NCI-H1694 (cell line): ENCODE measurements at places on chromosomes 11 and 22.

DNA sequence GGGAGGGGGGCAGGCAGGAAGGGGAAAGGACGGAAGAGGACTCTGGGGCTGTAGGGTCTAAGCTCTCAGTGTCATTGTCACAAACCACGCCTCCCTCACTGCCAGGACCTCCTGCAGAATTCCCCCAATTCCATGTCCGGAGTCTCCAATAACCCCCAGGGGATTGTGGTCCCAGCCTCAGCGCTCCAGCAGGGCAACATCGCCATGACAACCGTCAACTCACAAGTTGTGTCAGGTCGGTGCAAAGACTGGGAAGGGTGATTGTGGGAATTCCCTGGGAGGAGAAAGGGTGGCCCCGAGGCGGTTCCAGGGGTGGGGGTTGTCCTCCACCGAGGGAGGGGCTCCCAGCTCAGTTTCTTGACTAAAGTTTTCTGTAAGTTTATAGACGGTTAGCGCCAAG is 86.0 kb downstream of the FEZ1 start:
- DNase-seq = no peak

DNA sequence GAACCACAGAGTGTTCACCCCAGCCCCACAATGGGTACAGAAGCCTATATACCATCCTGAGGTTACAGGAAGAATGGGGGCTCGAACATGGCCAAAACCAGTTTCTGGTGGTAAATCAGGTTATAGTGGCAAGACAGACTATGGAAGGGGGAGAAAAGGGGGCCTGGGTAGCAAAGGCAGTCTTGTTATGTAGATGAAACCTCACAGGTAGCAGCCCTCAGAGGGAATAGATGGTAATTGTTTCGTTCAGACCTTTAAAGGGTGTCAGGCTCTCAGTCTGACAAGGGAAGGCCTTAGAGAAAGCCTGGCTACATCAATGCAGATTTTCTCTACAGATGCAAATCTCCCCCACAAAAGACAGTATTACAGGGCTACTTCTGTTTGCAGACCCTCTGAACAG is 3.4 kb downstream of the CAPN1 start:
- no peak for DNase-seq

DNA sequence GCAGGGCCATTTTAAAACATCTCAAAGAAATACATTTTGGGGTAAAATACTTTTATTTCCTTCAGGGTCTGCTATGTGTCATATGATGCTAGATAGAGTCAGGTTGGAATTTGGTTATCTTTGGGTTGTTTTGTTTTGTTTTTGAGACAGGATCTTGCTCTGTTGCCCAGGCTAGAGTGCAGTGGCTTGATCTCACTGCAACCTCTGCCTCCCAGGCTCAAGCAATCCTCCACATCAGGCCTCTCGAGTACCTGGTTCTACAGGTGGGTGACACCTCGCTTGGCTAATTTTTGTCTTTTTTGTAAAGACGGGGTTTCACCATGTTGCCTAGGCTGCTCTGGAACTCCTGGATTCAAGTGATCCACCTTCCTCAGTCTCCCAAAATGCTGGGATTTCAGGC is 17.3 kb downstream of the DENND5A start:
- DNase-seq = no peak

DNA sequence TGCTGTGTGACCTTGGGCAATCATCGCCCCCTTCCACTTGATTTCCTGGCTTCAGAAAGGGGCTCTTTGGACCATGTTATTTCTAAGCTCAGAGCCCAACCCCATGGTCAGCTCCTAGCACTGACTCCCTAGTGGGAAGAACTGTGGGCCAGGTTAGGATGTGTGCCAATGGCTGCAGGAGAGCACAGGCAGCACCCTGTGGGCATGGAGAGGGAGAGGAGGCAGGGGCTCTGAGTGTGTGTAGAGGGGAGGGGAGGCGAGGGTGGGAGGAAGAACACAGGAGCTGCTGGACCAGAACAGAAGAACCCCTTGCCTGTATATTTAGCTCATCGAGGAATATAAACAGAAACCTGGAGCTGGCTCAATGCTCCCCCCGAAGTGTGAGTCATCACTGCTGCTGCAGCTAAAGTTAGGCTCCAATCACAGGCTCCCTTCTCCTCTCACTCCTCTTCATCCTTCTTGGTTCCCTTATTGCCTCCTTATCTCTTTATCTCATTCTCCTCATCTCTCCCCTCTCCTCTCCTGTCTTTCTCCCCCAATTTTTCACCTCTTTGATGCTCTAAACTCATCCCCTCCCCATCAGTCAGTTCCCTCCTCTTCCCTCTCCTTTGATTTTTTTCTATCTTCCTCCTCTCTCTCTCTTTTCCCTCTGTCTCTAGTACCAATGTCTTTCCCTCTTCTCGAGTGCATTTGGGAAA is 14.5 kb upstream of the RPS19BP1 start:
- DNase-seq = no peak

DNA sequence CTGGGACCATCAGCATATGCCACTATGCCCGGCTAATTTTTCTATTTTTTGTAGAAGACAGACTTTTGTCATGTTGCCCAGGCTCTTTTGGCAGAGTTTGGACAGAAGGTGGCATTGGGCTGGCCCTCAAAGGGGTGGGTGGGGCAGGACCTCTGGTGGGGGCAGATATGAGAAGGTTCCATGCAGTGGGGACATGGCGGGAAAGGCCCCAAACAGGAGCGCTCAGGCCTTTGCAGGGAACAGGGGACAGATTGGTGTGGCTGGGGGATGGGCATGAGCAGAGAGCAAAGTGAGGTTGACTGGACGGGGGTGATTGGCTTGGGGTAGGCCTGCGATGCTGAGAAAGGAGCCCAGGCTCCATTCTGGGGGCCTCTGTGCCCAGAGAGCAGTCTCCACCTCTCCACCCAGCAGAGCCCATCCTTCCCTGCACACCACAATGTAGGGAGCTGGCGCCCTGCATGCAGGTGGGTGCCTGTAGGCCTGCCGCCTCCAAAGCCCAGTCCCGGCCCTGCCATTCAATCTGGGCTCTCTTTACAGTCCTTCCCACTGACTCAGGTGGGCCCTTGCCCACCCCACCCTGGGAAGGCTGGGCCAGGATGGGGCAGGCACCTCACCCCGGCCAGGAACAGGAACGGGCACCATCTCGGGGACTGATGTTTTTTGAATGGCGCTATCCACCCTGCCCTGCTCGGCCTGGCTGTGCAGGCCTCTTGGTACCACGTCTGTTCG is 98.7 kb downstream of the MORC2 start:
- no peak for DNase-seq

GRCh38 chr22:20156042-20156389 is 5.2 kb upstream of the CCDC188 start:
- DNase-seq = no peak

DNA sequence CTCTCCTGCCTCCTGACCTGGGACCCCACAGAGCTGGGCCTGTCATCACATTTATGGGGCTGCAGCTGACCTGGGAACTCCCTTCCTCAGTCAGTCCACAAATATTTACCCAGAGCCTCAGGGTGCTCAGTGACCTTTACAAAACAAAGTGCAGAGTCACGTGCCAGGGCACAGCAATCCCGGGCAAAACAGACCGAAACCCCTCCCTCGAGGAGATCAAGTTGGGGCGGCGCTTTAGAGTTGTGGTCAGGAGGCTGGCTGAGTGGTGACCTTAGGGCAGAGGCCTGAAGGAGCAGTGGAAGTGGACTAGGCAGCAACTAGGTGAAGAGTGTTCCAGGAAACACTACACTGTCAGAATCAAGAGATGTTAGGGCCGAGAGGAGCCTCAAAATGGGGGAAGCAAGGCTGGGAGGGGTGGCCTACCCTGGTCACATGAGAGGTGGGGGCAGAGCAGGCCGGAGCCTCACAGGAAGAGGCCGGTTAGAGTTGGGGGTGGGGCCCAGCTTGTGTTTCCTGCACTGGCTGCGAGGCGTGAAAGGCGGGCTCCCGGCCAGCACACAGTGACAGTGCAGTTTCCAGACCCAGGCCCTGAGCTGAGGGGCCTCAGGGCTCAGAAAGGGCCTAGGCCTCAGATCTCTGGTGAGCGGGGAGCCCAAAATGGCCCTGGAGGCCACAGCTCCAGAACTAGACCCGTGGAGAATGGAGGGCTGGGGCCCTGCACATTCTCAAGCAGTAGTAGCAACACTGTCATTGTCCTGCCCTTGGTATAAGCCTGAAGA is 3.7 kb upstream of the NEAT1 start:
- DNase-seq = peak; percentile 87

DNA sequence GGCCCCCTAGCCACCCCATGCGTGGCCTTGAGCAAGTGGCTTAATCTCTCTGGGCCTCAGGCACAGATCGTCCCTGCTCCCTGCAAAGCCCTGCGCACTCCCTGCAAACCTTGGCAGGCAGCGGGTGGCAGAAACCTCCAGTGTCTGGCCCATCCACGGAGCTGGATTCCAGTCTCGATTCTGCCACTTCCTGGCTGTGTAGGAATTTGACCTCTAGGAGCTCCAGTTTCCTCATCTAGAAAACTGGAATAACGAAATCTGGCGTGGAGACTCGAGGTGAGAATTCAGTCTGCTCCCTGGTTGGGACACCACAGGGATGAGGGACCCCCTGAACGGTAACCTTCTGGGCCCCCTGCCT is 186.9 kb downstream of the MN1 start:
- DNase-seq = no peak

- no peak for DNase-seq
Measured at GRCh38 chr11:30789270-30789669, 203.1 kb upstream of the MPPED2 start.

DNA sequence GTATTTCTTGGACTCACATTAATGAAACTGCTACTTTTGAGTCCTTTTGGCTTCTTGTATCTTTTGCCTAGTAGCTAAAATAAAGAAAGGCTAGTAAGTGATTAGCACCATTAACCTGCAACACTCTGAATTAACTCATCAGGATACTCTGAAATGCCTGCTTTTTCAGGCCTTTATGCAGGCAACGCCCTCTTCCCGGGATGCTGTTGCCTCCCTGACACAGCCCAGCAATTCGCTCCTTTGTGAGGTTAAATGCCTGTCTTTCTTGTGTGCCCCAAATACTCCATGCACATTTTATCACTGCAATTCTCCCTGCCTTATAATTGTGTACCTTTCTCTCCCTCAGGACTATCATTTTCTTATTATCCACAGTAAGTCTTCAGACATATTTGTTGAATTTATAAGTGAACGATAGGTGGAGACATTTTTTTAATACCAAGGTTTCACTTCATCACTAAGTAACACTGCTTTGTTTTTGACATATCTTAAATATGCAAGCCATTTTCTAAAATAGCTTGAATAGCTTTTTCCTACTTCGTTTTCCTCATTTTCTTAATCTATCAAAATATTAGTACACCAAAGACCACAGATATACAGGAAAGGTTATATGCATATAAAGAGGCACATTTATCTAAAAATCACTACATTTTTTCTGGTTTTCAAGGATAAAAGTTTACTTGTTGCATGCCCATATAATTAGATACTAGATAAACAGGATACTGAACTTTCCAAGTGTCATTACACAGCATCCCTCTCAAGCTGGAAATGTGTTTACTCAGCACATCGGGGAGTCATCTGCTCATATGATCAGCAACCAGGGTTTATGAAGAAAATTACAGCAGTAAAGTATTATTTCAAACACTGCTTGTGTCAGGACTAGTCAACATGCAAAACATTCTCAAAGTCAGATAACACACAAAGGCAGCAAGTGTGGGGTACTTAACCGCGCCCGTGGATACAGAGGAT is 48.5 kb upstream of the DDI1 start:
- no peak for DNase-seq

DNA sequence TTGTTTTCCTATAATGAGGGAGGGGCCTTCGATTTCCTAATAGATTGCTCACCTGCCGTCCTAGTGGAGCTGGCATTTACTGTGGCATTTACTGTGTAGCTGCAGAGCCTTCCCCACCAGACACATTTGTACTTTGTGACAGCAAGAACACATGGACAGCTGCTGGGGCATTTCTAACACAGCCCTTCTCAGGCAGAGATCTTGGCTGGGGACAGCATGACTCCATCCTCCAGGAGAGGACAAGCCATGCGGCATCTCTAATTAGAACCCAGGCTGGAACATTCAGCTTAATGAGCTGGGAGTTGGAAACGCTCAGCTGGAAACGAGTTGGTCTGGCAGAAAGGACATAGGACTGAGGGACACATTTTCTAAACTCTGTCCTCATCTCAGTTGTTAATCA is 887.5 kb downstream of the NTM start:
- peak; percentile 14 for DNase-seq

DNA sequence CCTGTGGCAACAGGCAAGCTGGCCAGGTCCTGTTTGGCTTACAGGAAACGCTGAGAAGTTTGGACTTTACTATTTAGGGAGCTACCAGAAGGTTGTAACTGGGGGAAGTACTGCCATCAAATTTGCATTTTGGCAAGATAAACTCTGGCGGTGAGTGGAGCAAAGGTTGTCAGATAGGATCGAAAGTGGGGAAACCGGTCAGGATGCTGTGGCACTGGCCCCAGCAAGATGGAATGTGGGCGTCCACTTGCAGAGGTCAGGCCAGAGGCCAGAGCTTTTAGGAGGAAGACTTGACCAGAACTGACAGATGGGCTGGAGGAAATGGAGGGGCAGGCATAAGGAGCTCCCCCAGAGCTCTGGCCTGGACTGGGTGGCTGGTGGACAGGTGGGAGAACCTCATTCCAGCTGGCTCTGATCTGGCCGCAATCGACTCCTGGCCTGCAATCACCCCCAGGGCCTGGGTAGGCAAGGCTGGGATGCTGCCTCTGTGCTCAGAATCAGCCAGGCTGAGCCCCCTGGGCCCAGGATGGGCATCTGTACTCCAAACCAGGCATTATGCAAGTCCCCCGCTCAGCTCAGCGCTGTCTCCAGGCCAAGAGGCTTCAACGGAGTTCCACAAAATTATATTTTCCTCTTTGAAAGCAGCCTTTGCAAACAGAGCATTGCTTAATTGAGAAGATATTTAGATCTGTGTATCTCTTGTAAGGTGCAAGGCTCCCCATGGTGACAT is 178.3 kb upstream of the NECTIN1 start:
- DNase-seq = no peak

DNA sequence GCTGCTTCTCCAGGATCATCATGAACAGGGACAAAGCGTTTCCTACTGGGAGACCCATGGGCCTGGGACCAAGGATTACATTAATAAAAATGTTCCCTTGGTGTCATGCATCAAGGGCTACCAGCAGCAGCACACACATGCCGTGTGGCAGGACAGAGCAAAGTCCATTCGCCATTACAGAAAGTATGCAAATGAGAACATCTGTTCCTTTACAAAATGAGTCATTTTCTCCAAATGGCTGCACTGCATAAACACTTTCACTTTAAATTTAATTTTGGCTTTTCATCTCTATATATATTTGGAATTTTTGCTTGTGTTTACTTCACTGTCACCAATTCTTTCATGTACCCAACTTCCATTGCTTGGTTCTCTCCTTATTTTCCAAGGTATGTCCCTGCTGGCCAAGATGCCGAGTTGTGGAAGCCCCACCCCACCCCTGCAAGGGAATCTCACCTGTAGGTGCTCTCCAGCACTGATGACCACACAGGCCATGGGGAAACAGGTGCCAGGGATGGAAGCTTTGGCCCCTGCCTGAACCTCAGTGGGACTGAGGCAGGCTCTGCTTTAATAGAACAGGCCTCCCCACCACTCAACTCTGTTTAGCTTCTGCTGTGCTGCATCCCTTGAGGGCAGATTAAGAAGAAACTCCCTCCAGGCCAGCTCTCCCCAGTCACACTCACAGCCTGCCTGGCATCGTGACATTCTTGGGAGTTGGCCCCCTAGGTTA is 15.6 kb upstream of the GNAZ start:
- no peak for DNase-seq

GRCh38 chr22:31836010-31836409 is 82.2 kb downstream of the DEPDC5 start:
- no peak for DNase-seq
